ENCODE measurements at places on chromosomes 11 and 22.

GRCh38 chr22:49664891-49665290 lies 162.8 kb downstream of the BRD1 start:
- no peak overlapping the region for H3K27ac ChIP-seq
- peaks cover 17% of the 10 kb centered on the region for H3K27me3 ChIP-seq
- no peaks in the 10 kb centered on the region for H3K36me3 ChIP-seq
- no peaks in the 10 kb centered on the region for H3K4me1 ChIP-seq

- H3K27ac ChIP-seq = peak overlapping the region; percentile 88
- H3K4me1 ChIP-seq = peaks cover 77% of the 10 kb centered on the region
- peaks cover 19% of the 10 kb centered on the region for H3K36me3 ChIP-seq
- H3K27me3 ChIP-seq = peaks cover 5% of the 10 kb centered on the region
- H3K4me3 ChIP-seq = no peak overlapping the region
These were observed 5.0 kb upstream of the SH3BP1 start for GRCh38 chr22:37634417-37634924.

DNA sequence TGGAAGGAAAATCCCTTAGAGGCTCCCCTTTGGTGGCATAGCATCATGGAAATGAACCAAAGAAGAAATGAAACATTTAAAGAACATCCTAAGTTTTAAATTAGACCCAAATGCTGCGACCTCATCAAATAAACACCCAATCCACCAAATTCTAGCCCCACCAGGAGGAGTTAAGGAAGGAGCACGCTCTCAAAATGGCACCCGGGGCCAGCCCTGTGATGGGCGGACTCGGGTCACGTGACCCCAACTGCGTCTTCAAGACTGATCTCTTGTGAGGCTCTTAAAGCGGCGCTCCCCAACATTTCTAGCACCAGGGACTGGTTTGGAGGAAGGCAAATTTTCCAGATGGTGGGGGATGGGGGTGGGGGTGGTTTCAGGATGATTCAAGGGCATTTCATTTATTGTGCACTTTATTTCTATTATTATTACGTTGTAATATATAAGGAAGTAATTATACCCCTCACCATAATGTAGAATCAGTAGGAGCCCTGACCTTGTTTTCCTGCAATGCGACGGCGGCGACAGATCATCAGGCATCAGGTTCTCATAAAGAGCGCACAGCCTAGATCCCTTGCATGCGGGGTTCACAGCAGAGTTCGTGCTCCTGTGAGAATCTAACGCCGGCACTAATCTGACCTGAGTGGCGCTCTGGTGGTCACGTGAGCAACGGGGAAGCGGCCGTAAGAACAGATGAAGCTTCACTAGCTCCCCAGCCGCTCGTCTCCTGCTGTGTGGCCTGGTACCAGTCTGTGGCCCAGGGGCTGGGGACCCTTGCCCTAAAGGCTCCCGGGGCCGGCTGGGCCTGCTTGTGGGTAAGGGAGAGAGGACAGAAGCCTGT lies 90.6 kb upstream of the SLC22A12 start:
- no peak overlapping the region for H3K27ac ChIP-seq
- H3K27me3 ChIP-seq = peaks cover 42% of the 10 kb centered on the region
- no peak overlapping the region for H3K4me3 ChIP-seq
- peaks cover 2% of the 10 kb centered on the region for H3K4me1 ChIP-seq

GRCh38 chr22:22031183-22031945 lies 48.8 kb upstream of the TOP3B start:
- no peak for DNase-seq
- no peaks in the 10 kb centered on the region for H3K4me1 ChIP-seq
- H3K27me3 ChIP-seq = peaks cover 20% of the 10 kb centered on the region
- no peak overlapping the region for H3K27ac ChIP-seq

GRCh38 chr11:9266132-9266736 lies 1.1 kb upstream of the DENND5A start:
- no peaks in the 10 kb centered on the region for H3K27me3 ChIP-seq
- no peak overlapping the region for H3K27ac ChIP-seq
- H3K4me3 ChIP-seq = peak overlapping the region; percentile 91
- DNase-seq = no peak
- peaks cover 14% of the 10 kb centered on the region for H3K4me1 ChIP-seq

GRCh38 chr11:21250196-21250595 lies 580.8 kb downstream of the NELL1 start:
- H3K27ac ChIP-seq = no peak overlapping the region
- no peaks in the 10 kb centered on the region for H3K4me1 ChIP-seq
- H3K27me3 ChIP-seq = no peaks in the 10 kb centered on the region
- no peak overlapping the region for H3K4me3 ChIP-seq

- no peaks in the 10 kb centered on the region for H3K4me1 ChIP-seq
- H3K27me3 ChIP-seq = peaks cover 8% of the 10 kb centered on the region
- H3K4me3 ChIP-seq = no peak overlapping the region
- no peak for DNase-seq
These were observed 29.0 kb downstream of the ELMOD1 start for GRCh38 chr11:107619926-107620325.

- H3K27ac ChIP-seq = no peak overlapping the region
- H3K27me3 ChIP-seq = no peaks in the 10 kb centered on the region
- H3K4me3 ChIP-seq = no peak overlapping the region
- peaks cover 7% of the 10 kb centered on the region for H3K4me1 ChIP-seq
- H3K36me3 ChIP-seq = peaks cover 32% of the 10 kb centered on the region
- no peak for DNase-seq
These were observed 15.8 kb upstream of the OMP start for GRCh38 chr11:77086521-77087472.

All from mesenchymal stem cell (in vitro differentiated cells and primary cell).